ENCODE measurements at places on chromosomes 1 and 21.

- DNase-seq, result no peak
Observed at GRCh38 chr1:233333086-233333485, 5.6 kb downstream of the MAP3K21 start.

DNA sequence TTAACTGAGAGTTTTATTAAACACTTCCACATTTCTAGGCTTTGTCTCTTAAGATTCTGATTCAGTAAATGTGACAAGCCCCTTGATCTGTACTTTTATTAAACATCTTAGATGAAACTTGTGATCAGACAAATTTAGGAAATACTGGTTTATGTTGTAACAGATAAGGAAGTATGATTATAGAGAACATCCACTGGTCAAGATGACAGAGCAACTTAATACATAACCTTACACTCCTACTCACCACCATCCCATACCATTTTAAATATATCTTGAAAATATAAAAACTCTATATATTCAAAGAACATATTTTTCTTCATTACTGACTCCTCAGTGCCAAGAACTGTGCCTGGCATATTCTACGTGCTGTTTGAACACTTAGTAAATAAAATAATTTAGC lies 217.5 kb downstream of the LRRC40 start:
- DNase-seq, result no peak

GRCh38 chr1:87794788-87795614 lies 466.3 kb downstream of the LMO4 start:
- DNase-seq, result no peak

GRCh38 chr1:38464071-38464661 lies 395.4 kb downstream of the RRAGC start:
- DNase-seq, result no peak

- DNase-seq, result no peak
Observed at GRCh38 chr1:231419738-231420298, 2.3 kb downstream of the EGLN1 start.

DNA sequence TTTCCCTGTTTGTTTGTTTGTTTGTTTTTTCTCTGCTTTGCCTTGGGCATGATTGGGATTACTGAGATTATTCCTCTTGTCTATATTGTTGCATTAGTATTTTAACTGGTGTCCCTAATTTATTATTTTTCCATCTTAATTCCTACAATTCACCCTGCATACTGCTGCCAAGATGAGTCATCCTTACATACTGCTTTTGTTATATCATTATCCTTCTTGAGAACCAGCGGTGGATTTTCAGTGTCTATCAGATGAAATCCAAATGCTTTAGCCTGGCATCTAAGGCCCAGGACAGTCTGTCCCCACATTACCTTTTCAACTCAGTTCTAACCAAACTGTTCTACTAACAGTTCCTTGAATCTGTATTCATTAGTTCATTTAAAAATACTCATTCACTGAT lies 101.7 kb downstream of the OLFML2B start:
- no peak for DNase-seq

DNA sequence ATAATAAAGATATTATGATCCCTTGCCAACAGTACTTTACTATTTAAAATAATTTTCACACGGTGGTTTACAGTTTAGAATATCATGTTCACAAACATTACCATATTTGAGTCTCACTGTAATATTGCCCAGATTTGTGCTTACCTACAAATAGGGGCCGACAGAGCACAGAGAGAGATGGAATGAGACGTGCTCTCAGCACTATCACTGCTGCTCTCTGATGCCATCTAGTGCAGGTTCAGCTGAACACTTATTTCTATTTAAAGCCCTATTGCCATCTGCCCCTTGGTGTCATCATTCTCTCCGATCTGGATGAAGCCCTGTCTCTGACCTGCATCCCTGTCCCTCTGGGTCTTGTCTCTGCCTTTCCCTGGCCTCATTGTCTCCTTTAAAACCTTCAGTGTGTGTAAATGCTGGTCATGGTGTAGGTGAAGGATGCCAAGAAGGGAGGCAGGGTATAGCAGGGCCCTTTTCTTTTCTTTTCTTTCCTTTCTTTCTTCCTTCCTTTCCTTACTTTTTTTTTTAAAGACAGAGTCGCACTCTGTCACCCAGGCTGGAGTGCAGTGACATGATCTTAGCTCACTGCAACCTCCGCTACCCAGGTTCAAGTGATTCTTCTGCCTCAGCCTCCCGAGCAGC lies 6.9 kb upstream of the GPATCH4 start:
- peak; percentile 62 for DNase-seq

GRCh38 chr1:226631229-226632000 lies 82.9 kb downstream of the STUM start:
- DNase-seq, result no peak

DNA sequence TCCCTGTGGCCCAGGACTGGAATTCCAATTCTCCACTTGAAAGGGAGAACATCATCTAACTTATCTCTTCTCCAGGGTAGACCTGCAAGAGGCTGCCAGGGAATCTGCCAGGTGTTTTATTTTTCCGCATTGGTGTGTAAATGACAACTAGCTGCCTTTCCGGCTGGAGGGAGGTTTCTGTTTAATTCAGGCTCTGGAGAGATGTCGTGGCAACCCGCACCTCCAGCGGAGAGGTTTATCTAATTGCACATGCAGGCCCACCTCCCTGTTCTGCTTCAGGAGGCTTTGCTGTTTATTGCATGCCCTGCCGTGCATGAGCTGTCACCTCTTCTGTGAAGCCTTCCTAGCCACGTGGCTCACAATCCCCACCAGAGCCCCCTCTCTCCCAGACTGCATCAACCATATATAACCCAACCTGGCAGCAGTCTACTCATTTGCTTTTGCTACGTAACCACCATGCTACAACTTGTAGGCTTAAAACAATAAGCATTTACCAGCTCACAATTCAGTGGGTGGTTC lies 151.6 kb downstream of the C1orf94 start:
- DNase-seq, result no peak

GRCh38 chr1:11753555-11754208 lies 8.3 kb upstream of the C1orf167 start:
- DNase-seq, result no peak

DNA sequence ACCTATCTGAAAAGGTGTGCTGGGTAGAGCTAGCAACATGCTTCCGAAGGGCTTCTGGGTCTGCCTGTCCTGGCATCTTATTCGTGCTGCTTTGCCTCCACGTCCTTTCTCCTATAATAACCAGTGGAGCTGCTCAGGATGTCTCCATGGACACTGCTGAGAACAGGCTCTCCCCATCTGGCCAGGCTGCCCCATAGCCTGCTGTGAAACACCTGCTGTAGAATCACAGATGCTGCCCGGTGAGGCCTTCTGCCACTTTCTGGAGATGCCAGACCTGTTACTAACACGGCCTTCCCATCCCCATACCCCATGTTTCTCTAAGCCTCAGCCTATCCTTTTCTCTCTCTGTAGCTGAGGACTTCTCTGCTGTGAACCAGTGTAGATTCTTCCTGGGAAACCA lies 120.5 kb downstream of the IER5 start:
- DNase-seq, result no peak
